ENCODE measurements at places on chromosomes 7 and 10.

GRCh38 chr7:147909431-147910148 lies 681.0 kb upstream of the C7orf33 start:
- no peak for DNase-seq

GRCh38 chr7:115662676-115663075 lies 367.9 kb downstream of the TFEC start:
- DNase-seq = no peak

- DNase-seq = no peak
Measured at GRCh38 chr10:85445702-85446101, 920.9 kb downstream of the GRID1 start.

GRCh38 chr7:1665549-1666316 lies 4.3 kb upstream of the ELFN1 start:
- DNase-seq = no peak

DNA sequence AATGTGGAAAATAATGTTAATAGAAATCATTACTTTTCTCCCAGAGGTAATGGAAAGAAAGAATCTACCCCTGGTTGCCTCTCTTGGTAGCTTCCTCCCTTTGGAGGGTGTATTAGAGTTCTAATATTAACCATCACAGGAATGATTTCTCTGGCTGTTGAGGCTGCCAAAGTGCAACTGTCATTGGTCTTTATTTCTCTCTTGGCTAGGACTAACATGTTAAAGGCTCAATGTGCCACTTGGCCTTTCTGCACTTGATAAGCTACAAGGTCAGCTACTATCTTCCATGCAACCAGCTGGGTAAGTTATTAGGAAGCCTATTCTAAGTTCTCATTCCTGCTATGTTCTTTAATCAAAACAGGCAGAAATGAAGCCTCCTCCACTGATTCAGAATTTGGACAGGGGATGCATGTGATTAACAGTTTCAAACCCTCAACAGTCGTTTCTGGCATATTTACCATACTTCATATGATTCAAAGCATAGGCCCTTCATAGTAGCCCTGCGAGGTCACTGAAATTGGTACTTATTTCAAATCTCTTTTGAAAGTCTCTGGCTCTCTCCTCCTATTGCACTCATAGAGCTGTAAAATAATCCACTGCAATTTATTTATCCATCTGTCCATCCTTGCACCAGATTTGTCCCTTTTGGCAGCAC lies 645.0 kb downstream of the SORCS1 start:
- DNase-seq = no peak

DNA sequence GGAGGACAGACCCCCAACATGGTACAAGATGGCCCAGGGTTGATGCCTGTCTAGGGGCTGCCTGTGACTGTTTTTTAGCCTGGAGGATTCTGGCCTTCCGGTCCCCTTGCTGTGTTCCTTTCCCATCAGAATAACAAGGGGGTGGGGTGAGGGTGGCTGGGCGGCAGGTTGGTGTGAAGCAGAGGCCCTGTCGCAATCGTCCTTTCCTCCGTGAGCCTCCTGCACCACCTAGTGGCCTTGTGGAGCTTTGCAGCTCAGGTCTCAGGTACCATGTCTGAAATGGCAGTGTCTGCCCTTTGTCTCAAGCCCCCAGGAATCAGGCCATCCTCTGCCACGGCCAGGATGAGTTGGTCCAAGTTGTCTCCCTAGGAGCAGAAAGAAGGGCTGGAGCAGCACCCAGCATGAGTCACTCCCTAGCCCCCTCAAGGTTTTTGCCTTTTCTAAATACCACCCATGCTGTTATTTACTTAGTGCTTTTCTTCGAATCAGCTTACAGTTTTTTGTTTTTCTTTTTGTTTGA lies 24.2 kb downstream of the TACR2 start:
- peak; percentile 42 for DNase-seq

DNA sequence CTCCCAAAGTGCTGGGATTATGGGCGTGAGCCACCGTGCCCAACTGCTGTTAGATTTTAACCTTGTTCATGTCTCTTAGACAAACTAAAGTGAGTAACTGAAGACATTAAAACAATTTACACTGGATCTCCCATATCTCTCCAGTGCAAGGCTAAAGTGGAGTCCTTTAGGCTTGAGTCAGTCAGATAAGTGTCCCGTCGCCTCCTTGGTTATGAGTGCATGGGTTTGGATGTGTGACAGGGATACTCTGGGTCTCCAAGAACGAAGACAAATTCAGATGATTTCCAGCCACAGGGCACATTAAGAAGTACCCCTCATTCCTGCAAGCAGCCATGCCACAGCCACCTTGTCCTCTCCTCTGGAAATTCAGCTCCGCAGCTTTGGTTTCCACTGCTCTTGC lies 66.1 kb upstream of the PDZD8 start:
- no peak for DNase-seq

GRCh38 chr7:129188372-129188891 lies at the start of gene SMO:
Gene SMO (plus strand): TSS chr7:129188633. CDS start chr7:129189152, 519 bp downstream.
- peak; percentile 65 for DNase-seq

- DNase-seq = peak; percentile 30
Measured at GRCh38 chr10:69662173-69662877, 32.3 kb downstream of the FAM241B start.

DNA sequence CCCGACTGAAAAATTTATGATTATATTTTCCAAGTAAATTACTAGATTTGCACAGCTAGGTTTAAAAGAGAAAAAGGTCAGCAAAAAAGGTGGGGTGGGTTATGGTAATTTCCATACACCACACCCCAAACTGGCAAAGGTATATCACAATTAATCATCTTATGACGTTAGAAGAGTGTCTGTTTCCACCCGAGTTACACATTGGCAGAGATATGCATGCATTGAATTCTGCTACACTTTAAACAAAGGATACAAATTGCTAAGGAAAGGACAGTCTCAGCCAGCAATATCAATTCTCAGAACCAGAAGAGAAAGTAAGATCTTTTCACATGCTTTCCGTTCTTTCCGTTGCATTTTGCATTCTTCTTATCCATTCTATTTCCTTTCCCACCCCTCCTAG lies 843.3 kb downstream of the GATA3 start:
- DNase-seq = no peak

GRCh38 chr10:92695679-92696605 lies 6.2 kb downstream of the HHEX start:
- DNase-seq = no peak

- DNase-seq = no peak
Measured at GRCh38 chr7:22278660-22279059, 78.3 kb downstream of the RAPGEF5 start.

GRCh38 chr10:112202561-112203241 lies 19.1 kb upstream of the GPAM start:
- DNase-seq = no peak

DNA sequence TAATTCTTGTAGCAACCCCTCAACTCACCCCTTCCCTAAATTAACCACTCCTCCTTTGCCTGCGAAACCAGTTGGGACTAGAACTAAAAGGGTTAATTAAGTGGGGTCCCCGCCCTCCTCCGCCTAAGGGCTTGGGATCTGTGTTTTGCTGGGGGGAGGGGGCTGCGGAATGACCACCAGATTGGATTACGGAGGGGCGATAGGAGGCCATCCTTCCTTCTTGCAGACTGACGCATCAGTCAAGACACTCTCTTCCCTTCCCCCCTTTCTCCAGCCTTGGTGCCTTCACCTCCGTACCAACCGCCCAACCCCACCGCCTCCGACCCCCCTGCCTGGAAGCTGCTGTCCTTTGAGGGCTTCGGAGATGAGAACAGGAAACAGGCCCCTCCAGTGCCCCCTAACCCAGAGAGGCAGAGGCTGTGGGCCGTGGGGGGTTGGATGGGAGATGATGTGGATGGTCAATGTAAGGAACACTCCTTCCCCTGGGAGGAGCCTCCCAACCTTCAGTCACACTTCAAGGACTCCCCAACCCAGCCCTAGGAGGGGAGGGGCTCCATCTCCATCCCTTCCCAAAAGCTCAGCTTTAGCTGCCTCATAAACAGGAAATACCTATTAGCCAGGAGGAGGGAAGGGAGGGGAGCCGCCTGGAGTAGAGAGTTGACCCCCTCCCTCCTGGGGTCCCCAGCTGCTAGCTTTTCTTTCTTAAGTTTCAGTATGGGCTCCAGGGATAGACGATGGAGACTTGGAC lies 997 bp upstream of the LDB1 start:
- peak; percentile 73 for DNase-seq
